ACHN (cell line): ENCODE measurements at places on chromosomes 3 and 15.

- no peak for DNase-seq
Observed at GRCh38 chr3:72724070-72724469, 124.2 kb downstream of the SHQ1 start.

DNA sequence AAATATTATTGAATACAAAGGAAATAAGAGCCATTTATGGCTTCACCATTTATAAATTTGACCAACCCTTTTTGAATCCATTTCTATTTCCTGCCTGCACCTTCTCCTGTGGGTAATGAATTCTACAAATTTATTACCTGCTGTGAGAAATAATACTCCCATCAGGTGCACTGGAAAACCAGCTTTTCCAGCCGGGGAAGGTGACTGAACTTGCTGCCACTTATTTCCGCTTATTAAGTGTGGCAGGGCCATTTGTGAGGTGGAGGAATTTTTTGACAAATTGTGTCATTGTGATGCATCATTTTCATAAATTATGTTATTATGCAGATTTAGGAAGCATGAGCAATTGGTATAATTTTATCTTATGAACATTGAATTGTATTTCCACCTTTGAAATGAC, 151.1 kb downstream of the SQOR start:
- no peak for DNase-seq

GRCh38 chr3:24503616-24504113, 9.0 kb upstream of the THRB start:
- no peak for DNase-seq

- DNase-seq, result no peak
Observed at GRCh38 chr3:190617185-190617584, 103.3 kb downstream of the IL1RAP start.

DNA sequence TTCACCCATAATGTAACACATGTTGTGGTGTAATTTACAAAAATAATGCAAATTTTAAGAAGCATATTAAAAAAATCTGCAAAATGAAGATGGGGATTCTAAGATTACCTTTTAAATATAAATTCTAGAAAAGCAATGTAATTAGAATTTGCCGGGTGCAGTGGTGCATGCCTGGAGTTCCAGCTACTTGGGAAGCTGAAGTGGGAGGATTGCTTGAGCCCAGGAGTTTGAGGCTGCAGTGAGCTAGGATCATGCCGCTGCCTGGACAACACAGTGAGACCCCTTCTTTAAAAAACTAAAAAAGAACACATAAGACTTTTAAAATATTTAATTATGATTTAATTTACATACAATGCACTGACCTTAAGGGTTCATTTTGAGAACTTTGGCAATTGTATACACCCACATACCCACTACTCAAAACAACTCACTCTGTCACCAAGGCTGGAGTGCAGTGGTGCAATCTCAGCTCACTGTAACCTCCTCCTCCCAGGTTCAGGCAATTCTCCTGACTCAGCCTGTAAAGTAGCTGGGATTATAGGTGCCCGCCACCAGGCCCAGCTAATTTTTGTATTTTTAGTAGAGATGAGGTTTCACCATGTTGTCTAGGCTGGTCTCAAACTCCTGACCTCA, 134.0 kb upstream of the TBL1XR1 start:
- DNase-seq, result no peak

DNA sequence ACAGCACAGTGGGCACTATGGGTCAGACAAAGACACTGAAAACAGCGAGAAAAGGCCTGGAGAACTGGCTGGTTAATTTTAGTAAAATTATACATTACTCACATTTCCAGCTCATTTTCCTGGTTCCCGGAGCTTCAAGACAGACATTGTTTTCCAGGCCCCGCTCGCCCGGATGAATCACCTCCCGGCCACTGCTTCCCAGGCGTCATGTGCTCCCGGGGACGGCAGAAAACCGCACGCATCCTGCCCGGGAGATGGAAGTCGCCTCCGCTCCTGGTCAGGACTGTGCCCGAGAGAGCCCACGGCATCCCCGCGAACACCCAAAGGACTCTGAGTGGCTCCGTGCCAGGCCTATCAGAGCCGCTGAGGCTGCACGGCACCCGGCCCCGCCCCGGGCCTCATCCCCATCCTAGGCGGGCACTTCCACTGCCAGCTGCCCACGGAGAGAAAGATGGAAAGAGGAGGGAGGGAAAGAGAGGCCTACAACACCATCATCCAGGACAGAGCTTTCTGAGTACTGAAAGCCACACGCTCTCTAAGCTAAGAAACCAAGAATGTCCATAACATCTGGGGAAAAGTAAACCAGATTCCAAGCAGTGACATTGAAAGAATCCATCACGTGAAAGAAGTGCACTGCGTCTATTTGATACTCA, 75.1 kb downstream of the VGLL4 start:
- DNase-seq, result peak; percentile 83

GRCh38 chr3:122508135-122508914, 6.4 kb downstream of the KPNA1 start:
- DNase-seq, result peak; percentile 32

DNA sequence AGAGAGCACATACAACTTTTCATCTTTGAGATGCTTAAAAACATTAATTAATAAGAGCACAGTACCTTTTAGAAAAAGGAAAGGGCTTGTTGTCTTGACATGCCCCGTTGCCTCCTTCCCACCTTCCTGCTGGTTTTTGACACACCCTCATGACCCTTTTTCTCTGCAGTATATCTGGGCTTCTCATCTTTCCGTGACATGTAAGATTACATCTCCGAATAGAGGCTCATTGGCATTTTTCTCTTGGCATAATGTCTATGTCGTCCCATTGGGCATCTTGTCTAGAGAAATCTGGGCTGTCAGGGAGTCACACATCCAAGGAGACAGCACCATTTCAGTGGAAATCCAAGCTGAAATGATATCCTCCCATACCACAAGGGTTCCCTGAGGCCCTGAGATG, 64.1 kb downstream of the LRTM1 start:
- no peak for DNase-seq

- no peak for DNase-seq
Observed at GRCh38 chr3:40631341-40631995, 106.7 kb downstream of the ZNF621 start.

DNA sequence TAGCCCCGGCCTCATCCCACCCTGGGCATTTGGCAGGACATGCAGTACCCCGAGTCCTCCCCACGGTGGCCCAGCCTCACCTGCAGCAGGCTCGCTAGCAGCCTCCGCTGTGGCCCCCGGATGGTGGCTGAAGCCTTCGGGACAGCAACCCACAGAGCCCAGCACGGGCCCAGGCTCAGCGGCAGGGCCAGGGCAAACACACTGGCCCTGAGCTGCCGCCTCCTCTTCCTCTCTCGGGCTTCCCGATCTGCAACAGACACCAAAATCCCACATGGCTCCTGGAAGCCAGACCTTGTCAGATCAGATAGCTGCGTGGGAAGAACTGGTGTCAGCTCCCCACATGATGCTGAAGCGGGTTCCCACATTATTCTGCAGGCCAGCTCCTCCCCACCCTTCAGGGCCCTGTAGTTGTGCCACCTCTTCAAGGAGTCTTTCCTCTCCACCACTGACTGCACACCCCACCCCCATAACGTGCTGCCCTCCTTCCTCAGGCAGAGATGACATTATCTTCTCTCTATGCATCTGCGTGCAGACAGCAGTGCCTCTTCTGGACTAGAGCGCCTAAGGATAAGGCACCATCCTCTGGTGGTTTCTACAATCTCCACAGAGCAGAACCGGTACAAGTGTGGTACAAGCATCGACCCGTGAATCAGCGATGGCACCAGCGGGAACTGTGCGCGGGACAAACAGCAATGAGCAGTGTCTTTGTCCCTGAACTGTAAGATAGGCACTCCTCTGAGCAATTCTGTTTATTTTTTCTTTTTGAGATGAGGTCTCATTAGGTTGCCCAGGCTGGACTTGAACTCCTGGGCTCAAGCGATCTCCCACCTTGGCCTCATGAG, 9.5 kb downstream of the TMEM44 start:
- DNase-seq, result no peak

DNA sequence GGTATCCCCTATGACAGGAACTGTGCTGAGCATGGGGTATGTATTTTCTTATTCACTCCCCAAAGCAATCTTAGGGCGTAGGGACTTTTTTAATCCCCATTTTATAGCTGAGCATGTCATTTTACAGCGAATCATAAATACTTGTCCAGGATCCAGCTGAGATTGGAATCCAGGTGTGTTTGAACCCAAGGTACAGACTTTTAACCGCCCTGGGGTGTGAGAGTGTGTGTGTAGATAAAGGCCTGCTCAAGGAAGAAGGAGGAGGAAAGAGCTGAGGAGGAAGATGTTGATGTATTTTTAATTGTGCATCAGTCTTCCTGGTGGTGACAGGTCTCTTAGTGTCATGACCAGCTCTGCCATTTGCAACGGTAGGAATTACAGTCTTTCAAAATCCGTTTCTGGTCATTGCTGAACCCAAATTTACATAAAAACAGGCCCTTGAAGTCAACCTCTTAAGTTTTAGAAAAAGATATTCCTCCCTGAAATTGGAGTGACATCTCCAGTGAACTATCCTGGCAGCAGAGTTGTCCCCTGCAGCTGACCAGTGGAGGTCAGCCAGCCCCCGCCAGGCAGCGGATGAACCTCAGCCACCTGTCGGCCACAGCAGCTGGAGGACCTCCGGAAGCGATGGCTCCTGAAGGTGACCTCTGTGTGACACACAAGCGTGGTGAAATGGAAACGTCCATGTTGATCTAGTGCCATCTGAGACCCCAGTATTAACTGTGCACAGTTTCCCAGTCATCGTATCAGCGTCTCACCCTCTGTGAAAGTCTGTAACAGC, 92.8 kb upstream of the MITF start:
- DNase-seq, result no peak

DNA sequence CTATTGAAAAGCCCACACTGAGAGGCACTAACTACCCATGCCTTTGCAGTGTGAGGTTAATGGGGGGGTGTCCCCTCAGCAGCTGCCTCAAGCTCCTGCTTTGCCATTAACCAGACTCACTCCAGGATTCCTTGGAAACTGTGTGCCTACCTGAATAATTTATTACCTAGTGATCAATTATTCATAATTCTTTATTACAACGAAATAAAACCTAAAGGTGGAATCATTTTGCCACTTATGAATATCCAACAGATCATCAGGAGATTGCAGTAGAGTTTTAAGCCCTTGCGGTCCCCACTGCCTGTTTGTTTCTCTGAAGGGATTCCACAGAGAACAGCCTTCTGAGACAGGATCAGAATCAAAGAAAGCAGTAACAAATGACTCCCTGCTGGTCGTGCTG, 23.3 kb downstream of the NEK11 start:
- DNase-seq, result no peak

- DNase-seq, result no peak
Observed at GRCh38 chr3:158700559-158700958, 28.1 kb upstream of the LXN start.

DNA sequence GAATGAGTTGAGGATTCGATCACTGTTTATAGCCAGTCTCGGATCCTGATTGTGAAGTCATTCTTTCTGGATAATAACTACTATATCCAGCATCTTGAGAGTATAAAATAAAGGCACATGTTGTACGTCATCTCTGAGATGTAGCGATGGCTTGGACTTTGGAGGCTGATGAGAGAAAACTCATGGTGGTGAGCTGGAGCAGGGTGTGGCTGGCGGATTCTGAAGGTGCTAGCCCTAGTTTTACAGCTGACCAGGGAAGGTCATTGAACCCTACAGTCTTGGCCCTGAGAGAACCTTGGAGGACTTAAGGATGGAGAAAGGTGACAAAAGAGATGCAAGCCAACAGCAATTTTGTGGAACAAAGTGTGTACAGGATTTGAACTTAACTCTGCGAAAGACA, 153.8 kb downstream of the IGF1R start:
- DNase-seq, result no peak

DNA sequence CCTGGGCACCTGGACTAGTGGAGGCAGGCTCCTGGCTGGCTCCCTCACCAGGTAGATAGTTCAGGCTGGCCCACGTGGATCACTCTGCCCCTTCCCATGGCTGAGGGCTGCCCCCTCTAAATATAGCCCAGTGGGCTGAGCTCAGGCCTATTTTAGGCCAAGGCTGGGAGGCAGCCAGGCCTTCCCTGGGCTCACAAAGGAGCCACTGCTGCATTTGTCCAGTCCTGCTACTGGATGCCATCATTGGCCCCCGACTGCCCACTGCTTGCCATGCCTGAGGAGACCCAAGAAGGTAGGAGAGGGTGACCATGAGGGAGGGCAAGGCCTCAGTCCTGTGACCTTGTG, at the start of gene LSMEM2:
Gene LSMEM2, plus strand, starts transcription at position 208 of the 345 bp plus-strand sequence. Its CDS starts 27 bp downstream, at position 235.
- DNase-seq, result no peak

GRCh38 chr15:51315726-51316125, 22.7 kb downstream of the CYP19A1 start:
- no peak for DNase-seq

GRCh38 chr3:49132437-49133225, at the start of gene LAMB2:
Gene LAMB2, minus strand, starts transcription at chr3:49133050. Its CDS starts 183 bp downstream, at chr3:49132867.
- DNase-seq, result peak; percentile 76

DNA sequence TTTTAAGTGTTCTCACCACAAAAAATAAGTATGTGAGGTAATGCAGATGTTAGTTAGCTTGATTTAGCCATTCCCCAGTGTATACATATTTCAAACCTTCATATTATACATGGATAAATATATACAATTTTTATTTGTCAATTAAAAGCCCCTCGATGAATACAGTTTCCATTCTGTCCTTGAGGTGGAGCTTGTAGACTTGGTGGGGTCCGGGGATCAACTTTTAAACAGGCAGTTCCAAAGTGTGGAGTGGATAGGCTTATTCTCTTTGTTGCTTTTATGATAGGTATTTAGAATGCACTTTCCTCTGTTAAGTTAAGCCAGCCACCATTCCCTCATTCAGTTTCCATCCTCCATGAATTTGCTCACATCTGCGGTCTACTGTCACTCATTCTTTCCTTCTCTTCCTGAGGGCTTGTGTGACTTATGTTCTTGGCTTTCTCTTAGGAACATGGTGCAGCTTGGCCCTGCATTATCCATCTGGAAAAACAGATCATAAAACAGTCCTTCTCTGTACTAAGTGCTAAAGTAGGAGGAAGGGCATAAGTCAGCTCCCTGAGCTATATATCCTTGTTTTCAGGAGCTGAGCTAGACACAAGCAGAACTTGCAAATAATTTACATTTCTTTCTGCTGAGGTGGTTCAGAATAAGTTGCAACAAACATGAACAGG, 149.1 kb downstream of the NFKBIZ start:
- no peak for DNase-seq

DNA sequence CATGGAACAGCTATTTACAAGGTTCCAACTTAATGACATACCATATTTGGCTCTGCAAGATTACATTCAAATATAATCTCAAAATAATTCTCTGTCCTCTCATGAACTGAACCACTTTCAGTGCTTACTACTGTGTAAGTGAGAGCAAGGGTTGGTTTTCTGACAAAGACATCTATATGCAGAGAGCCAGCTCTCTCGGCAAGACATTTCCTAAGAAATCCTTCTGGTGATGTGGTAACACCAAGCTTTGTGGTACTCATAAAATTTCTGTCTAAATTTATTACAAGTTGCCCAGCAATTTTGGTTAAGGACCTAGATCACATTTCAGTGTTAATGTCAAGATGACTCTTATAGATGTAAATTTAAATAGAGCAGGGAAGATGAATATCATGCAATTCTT, 184.9 kb downstream of the GAP43 start:
- DNase-seq, result no peak

DNA sequence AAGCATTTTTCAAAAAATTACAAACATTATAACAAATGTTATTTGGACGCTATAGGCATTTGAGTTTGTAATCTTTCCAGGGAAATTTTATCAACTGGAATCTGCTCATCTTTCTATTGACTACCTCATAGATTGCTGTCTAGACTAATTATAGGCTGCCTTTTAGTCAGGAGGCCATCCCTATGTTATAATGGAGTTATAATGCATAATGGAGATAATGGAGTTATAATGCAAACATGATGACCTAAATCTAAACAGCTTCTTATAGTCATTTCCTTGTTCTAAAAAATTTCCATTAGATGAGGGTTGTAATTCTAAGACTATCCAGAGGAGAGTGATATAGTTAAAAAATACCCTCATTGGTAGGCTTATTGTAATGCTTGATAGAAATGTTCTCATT, 226.4 kb downstream of the SI start:
- DNase-seq, result no peak
